ENCODE measurements at places on chromosomes 1 and 21.

GRCh38 chr1:59057211-59057694, 239.6 kb upstream of the FGGY start:
- no peak for DNase-seq

GRCh38 chr1:158077411-158078256, 84.2 kb downstream of the KIRREL1 start:
- DNase-seq, result no peak

DNA sequence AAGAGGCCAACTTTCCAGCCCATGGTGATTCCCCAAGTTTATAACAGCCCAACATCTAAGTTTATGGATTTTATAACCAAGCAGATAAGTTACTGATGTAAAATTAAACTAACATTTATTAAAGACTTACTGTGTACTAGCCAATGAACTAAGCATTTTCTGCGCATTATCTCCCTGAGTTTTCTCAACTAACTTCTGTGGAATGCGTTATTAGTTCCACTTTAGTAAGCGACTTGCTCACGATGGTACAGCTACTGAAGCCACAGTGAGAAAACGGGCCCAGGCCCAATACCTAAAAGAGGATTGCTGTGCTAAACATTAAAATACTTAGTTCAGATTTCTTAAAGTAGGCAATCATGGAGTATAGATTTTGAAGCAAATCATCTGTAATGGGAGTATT, 61.0 kb downstream of the ZBTB18 start:
- DNase-seq, result no peak

DNA sequence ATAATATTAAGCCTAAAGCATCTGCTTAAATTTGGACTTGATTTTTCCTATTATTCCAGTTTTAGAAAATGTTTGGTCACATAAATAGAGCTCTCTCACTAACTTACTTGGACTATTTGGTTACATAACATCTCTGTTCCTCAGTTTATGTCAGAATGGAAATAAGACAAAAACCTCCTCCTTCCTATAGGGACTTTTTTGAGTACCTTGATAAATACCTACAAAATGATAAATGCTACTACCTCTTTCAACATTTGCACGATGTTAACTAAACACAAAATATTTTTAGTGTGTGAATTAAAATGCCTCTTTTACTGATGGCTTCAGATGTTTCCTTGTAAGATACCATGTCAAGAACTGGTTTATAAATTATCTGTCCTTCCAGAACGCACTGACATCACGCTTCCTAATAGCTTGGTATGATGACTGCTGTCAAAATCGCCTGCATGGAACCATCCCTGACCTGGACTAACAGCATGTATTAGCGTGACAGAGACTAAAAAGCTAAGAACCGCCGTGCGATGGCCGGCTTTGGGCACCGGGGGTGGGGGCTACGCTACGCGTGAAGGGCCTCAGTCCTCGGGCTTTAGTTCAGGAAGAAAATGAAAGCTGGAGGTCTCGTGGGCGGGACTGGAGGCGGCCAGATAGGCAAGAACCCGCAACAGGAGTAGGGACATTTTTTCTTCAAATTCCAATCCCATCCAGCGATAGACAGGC, 133.2 kb upstream of the BARHL2 start:
- no peak for DNase-seq

DNA sequence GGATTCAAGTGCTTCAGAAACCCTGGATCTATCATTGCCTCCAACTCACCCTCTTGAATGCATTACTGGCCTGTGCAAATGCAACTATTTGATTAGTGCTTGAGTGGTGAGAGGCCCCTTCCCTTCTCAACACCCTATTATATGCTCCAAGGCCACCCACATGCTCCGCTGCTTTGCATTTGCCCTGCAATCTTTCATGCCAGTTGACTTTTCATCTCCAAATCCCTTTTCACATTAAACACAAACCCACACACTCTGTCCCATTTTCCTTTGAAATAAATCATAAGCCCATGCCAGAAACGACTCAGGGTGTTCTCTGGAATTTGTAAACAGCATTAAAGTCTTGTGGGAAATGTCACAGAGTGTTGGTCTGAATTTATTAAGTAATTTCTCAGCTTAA, 78.9 kb upstream of the CTTNBP2NL start:
- no peak for DNase-seq

GRCh38 chr1:154329152-154329521, 3.8 kb downstream of the ATP8B2 start:
- DNase-seq, result no peak

GRCh38 chr1:55717111-55717510, 501.9 kb upstream of the USP24 start:
- DNase-seq, result no peak

DNA sequence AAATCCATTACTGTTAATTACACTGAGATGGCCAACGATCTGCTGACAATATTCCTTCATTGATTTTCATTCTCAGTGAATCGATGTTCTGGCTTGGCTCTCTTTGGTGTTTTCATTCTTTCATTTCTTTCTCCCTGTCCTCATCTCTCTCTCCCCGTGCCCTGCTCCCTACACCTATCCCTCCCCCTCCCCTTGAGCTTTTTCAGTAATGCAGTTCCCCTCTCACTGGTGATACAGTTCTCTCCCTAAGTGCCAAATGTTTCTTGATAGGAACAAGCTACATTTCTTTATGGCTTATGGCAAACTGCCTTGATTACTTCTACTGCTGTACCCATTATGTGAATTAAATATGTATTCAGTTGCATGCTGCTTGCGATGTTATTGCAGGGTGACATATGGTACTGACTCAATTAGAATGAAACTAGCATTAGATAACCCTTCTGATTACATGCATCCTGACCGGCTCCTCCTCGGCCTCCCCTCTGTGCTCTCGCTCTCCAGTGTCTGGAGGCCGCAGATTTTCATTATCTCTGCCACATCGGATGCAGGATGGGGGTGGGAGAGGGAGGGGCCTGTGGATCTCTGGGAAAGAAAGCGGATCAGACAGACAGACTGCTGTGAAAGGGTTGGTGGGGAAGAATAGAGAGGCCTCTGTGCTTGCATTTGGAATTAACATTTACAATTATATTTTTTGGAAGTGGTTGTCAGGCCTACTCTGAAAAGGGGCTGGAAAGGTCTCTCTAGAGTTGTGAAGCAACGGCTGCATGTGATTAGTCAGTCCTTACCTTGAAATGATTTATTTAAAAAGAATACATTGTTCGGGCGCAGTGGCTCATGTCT, 130.9 kb downstream of the PBX1 start:
- no peak for DNase-seq

- DNase-seq, result no peak
These were observed 11.6 kb downstream of the FAAH start for GRCh38 chr1:46405724-46406123.

GRCh38 chr1:153962088-153963029, 978 bp downstream of the SLC39A1 start:
- DNase-seq, result no peak

GRCh38 chr1:244678697-244679096, 25.8 kb downstream of the DESI2 start:
- no peak for DNase-seq

DNA sequence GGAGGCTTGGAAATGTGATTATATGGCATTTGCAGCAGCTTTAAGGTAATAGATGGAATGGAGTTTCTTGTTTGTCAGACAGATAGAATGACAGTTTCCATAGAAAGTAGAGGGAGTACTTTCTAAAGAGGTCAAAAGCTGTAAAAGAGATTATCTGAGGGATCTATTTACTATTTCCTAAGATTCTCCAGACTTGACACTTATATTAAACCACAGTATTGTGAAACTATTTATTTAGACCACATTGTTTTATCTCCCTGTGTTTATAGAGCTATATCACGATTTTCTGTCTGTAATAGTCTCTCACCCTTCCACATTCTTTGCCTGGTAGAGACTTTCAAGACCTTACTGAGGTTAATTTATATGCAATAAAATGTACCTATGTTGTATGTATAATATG, 66.7 kb downstream of the MAN1A2 start:
- DNase-seq, result no peak

DNA sequence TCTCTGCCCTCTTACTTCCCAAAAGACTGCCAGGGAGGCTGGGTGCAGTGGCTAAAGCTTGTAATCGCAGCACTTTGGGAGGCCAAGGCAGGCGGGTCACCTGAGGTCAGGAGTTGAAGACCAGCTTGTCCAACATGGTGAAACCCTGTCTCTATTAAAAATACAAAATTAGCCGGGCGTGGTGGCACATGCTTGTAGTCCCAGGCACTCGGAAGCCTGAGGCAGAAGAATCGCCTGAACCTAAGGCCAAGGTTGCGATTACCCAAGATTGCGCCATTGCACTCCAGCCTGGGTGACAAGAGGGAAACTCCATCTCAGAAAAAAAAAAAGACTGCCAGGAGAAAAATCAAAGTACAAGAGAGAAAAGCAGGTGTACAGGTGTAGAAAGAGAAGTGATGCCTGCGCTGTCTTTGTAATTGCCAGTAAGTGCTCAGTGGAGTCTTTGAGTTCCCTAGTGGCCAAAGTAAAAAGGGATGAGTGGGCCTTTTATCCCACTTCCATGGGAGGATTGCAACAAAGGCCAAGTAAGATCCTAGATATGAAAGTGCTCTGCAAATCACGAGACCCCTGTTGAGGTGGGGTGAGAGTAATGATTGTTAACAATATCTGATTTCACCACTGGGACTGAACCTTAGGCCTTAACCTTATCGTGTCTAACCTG, 94.7 kb upstream of the WNT4 start:
- no peak for DNase-seq

All from hematopoietic multipotent progenitor cell treated with erythropoietin and hydrocortisone succinate and interleukin-3 and kit ligand, for 15 days (in vitro differentiated cells).